Vagina (tissue), 2 donors: ENCODE measurements at places on chromosomes 7 and 10. TPM values are rescaled to one million over a fixed set of nuclear protein-coding genes. Genes with fewer than 3 reads are reported as not detected.

- DNase-seq: no peak
Observed at GRCh38 chr7:100016215-100016901, 962 bp downstream of the ZKSCAN1 start.

DNA sequence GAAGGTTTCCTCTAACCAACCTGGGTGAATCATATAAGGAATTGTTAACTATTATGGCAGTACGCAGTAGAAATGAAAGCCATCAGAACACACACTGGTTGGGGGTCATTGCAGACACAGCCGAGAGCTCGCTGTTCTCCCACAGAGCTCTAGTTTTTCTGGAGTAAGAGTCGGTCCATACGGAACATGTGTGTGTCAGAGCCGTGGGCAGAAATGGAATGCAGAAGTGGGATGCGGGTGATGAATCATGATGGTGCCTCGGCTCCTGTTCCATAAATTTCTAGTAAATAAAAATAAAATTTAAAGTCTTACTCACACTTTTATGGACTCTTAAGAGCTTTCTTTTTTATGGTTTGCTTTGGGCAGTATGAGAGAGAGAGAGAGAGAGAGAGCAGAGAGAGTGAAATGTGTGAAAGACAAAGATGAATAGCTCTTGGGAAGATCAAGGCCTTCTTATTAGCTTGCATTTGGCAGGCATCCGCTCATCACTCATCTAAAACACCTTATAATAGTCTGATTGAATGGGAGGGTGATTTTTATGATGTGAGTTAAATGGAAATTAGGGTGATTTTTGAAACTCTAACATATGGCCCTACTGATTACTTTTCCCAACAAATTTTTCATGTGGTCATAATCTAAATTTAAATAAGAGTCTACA, 98.8 kb upstream of the PFKP start:
- no peak for DNase-seq

DNA sequence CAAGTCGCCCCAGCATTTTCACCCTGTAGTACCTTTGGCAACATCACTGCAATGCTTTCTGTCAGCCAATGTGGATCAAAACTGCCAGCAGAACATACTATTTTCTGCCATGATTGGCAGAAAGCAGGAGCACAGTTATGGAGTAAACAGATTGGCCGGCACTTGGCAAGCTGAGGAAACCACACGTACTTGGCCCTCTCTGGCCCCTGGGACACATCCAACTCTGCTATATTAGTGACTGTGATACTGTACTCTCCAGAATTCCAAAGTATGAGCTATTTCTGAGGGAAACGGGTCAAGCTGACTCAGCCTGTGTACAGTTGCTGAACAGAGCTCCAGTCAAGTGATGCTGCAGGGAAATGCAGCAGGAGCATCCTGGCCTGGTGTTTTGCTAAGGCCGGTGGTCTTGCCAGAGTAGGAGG, 39.8 kb upstream of the LANCL2 start:
- DNase-seq: no peak

DNA sequence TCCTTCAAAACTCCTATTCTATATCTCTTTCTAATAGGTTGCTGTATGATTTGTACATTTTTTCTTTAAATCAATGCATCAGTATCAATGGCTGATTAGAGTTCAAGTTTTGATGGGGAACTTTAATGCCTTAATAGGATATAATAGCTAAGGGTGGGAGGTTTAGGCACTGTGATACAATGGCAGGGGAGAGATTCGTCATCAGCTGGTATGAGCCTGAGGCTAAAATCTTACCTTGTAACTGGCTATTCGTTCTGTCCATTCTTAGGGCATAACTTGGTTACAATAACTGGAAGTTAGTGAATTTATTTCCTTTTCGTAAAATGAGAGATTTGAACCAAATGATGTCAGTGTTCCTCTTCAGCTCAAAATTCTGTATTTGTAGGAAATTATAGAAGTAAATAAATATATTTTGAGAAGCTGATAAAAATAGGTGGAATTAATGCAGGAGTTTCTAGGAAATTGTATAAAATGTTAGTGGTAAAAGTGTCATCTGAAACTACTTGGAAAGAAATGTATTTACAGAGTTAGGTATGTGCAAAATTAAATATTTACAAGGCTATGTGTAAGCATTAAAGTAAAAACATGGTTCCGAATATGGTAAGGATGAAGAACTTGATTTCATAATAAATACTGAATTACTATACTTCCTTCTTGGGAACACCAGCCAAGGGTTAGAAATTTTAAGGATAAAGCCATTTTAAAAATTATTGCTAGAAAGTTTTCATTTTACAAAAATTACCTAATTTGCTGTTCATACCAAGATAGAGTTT, 27.5 kb upstream of the NAMPT start:
- no peak for DNase-seq

DNA sequence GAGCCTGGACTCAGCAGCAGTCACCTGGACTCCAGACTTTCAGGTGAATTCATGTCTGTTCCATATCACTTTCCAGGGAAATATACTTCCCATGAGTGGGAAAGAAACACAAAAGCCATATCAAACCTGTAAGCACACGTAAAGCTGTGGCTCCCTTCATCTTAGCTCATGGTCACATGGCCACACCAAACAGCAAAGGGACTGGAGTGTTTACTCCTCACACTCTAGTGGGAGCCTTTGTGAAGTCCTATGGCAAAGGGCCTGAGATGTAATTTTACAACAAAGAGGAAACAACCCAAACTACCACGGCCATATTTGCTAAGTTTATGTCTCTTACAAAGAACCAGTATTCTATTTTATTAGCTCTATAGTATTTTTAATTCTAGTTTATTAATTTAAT, 16.3 kb downstream of the SFTPA1 start:
- no peak for DNase-seq

GRCh38 chr10:17206210-17206709, 4.8 kb upstream of the TRDMT1 start:
- no peak for DNase-seq

DNA sequence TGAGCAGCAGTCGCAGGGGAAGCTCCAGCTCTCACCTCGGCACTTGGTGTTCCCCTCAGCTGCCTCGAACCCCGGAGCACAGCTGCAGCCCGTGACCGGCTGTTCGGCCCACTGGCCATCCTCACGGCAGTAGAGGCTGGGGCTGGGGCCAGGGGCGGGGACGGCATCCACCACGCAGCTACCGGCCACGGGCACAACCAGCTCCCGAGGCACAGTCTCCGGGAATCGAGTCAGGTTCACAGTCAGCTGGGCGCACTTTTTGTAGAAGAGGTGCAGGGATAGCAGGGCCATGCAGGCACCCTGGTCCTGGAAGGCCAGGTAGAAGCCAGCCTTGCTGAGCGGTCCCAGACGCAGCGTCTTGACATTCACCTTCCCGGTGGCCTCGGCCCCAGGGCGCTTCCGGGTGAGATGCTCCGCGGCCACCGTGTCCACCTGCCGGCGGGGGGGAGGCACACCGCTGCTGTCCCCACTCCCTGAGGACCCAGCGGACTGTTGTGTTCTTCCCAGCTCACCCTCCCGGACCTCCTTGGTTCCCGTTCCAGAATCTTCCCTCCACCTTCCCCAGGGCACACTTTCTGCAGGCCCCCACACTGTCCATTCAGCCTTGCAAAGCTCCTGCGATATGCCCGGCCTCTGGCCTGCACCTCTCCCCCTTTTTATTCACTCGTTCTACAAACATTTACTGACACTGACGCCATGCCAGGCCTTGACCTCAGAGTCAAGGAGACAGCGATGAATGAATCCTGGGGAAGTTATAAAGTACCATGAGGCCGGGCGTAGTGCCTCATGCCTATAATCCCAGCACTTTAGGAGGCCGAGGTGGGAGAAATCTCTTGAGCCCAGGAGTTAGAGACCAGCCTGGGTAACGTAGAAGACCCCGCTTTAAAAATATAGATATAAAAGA, 4.8 kb downstream of the EPHB4 start:
- DNase-seq: no peak

DNA sequence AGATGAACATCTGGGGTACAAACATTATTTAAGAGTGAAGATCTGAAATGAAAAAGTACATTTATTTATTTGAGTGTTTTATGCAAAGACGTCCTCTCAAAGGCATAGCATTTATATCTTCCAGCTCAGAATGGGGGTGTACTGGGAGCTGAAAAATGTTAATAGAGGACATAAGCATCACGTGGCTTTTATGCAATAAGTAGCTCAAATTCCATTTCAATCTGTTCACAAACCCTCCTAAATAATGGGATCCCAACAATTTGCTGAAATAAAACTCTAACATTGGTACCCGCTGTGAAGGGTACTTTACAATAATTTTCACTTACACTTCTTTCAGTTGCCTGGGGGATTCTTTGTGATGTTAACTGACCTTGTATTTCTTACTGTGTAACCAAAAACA, 172.0 kb downstream of the TAX1BP1 start:
- no peak for DNase-seq

DNA sequence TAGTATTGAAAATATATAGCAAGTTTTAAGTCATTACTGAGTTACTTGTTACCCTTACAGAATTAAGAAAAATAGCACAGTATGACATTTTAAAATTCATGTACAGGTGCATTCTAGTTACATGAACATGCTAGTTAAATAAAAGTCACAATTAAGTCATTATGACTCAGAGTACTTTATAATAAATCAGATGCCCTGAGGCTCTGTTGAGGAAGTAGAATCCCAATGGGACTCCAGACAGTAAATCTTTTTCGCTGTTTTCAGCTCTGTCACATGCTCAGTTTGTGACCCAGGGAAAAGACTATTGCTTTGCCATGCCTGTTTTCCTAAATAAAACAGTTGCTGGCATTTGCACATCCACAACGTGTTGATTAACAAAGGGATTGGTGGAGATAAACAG, 21.0 kb downstream of the NUDT13 start:
- no peak for DNase-seq

DNA sequence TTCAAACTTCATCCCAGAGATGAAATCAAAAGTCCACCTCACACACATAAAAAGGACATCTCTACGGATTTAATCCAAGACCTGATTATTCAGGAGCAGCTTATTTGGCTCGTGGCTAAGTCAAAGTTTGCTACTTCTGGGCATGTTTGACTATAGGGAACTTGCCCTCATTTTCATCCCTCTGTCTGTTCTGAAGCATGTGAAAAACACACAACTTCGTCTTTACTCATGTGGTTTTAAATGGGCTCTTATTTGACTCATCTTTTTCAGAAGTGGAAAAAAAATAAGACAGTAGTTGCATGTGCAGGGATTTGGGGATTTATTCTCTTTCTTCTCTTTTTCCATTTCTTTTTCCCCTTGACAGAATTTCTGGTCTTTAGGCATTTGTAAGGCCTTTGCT, 295.9 kb downstream of the TFEC start:
- DNase-seq: no peak

- DNase-seq: no peak
Observed at GRCh38 chr7:151775547-151776443, 101.1 kb downstream of the PRKAG2 start.

- no peak for DNase-seq
Observed at GRCh38 chr7:54940748-54941147, 78.1 kb upstream of the EGFR start.

DNA sequence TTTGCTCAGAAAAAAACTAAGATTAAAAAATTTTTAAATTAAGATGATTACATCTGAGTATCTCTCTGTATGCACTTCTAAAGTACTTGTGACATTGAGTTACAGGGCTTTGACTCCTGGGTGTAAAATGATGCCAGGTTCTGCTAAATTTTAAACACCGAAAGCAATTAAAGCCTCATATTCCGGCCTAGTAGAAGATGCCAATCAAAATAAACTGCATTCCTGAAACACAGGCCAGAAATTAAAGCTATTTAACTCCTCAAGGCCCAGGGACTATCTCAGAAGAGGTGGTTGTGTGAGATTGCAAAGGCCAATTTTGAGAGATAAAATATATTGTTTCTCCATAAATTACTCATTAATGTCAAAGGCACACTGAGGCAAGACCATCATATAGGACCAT, 388.3 kb downstream of the KIF20B start:
- no peak for DNase-seq

The MMP21 gene
- total RNA-seq: not detected

The MLXIPL gene
- 6.1 TPM for total RNA-seq

The OR9A4 gene
- not detected for total RNA-seq

The VAX1 gene
- not detected for total RNA-seq

The SFTPA2 gene
- total RNA-seq: 0.74 TPM
